ENCODE measurements at places on chromosomes 7 and 10.

GRCh38 chr10:114653926-114654325 lies 4.1 kb downstream of the ABLIM1 start:
- DNase-seq, result no peak

DNA sequence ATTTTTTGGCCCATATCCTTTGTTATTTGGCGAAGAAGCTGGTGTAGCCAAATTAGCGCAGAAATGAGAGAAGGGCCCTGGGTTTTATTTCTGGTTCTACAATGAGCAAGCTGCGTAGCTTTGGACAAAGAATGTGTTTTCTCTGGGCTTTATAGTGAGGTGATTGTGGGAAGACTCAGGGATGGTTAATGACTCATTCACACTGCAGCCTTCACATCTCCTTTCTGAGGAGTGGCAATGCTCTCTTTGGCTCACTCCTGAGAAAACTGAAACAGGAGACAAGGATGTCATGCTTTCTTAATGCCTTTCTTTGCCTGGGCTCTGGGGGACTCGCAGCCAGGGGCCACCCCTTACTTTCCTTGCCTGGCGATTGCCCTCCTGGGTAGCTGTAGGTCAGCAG lies 271.0 kb upstream of the PODXL start:
- DNase-seq, result no peak

DNA sequence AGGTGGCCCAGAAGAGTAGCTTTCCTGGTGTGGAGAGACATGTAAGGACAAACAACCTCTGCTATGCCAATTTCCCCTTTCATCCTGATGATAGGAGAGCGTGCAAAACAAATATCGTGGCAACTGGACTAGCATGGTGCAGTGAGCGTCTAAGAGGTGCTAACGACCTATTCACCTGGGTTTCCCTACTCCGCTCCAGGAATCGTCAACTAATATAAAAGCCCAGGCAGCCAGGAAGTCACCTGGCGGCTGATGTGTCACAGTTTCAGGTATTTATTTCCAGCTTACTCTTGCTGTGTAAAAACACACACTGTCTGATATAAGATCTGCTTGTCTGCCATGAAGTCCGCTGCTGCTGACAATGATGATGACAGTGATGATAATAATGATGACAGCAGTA lies 56.5 kb upstream of the EFCAB10 start:
- DNase-seq, result no peak

GRCh38 chr7:101163279-101164070 lies 1.9 kb downstream of the VGF start:
- DNase-seq, result no peak

- DNase-seq, result no peak
These were observed 61.9 kb downstream of the AP3M1 start for GRCh38 chr10:74088722-74089121.

- DNase-seq, result no peak
These were observed 119.6 kb downstream of the ZMIZ1 start for GRCh38 chr10:79188154-79188965.
